ENCODE measurements at places on chromosomes 2 and 18.

DNA sequence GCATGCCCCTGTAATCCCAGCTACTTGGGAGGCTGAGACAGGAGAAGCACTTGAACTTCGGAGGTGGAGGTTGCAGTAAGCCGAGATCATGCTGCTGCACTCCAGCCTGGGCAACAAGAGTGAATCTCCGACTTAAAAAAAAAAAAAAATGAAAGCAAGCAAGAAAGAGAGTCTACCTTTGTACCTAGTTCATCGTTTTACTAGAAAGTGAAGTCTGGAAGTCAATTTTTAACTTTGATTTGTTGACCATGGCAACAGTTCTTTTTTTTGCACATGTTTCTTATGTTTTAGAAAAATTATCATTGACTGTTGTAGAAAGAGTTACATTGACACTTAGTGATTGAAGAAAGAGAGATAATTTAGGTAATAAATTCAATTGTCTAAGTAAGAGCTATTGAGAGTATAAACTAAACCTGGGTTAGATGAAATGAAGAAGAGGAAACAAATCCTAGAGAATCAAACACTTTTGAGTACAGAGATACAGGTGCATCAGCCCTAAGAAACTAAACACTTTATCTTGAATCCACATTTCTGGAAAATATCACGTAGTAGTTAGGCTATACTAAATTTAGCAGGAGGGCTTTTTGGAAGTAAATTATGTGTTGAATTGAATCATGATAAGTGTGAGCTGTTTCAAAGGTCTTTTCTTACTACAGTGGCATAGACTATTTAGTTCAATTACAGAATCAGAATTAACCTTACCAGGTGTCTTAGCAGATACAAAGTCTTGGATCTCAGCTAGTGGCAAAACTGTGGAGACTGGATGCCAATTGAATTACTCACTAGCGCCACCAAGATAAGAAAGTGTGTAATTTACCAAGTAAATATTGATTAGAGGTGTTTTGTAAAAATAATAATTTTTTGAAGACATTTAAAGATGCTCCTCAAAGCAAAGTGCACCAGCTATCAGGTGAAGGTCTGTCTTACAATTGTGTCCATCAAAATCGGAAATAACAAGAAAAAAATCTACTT lies 303.4 kb upstream of the NRXN1 start:
- no peak for DNase-seq

- peak; percentile 61 for DNase-seq
Observed at GRCh38 chr2:85485815-85486214, 53.2 kb upstream of the MAT2A start.

GRCh38 chr2:181052523-181052891 lies 72.1 kb downstream of the UBE2E3 start:
- no peak for DNase-seq

DNA sequence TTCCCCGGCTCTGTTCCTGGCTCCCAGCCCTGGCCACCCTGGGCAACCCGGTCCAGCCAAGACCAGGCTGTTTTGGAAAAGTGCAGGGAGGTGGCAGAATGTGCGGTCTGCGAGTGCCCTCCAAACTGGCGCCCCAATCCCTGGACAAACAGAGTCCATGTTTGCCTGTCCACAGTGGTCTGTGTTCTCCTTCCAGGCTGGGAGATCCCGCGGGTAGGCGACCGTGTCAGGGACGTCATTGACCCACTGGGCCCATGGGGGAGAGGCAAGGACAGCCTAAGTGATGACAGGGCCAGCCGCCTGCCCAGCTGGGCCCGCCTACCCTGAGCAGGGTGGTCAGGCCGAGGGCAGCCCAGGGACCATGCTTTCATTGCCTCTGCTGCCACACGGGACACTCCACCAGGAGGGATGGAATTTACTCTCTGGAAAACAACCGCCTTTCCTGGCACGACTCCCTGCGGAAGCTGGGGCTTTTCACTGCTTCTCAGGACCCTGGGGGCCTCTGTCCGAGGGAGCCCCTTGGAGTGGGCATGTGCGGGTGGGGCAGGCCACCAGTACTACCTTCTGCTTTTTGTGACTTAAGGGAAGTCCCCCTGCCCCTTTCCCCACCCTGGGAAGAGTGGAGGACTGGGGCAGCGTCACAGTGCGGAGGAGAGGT lies 20.1 kb downstream of the CYP26B1 start:
- no peak for DNase-seq

GRCh38 chr2:236985761-236986339 lies 99.8 kb upstream of the COPS8 start:
- no peak for DNase-seq

DNA sequence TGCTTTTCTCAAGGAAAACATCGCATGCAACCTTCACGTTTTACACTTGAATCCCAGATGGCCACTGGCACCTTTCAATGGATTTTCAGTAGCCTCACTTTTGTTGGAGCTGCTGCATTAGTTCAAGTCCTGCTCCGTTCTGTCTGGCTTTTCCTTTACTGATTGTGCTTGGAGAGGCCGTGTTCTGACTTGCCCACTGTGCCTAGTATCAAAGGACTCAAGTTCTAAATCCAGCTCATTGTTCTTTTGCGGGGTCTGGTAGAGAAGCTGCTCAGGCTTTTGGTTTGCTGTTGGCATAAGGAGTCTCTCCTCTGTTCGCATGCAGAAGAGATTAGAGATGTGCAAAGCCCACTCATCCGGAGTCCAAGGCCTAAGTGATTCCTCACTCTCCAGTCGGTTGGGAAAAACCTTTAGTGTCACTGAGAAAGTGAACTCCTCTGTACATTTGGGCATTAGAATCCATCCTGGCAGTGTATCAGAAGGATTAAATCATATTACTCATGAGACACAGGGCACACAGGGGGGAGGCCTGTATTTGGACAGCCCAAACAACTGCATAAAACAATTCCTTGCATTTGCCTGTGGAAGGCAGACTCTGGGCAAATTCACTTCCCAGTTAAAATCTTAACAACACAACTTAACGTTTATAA lies 69.7 kb downstream of the NCK2 start:
- no peak for DNase-seq

DNA sequence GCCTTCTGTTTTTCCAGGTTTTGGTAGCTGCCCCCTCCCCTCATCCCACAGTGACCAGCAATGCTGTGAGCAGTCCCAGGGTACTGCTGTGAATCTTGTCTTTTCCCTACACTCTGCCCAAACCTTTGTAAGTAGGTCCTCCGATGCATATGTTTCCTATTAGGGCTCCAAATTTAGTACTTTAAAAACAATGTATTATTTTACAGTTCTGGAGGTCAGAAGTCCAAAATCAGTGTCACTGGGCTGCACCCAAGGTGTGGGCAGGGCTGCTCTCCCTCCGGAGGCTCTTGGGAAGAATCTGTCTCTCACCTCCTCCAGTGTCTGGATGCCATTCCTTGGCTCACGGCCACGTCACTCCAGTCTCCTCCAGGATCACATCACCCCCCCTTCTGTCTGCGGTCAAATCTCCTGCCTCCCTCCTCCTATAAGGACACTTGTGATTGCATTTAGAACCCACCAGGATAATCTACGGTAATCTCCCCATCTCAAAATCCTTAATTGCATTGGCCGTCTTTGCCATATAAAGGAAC lies 208.5 kb downstream of the SH3BP4 start:
- no peak for DNase-seq

- peak; percentile 39 for DNase-seq
Observed at GRCh38 chr2:240135706-240136012, 446 bp downstream of the COPS9 start.

- DNase-seq, result peak; percentile 76
Observed at GRCh38 chr2:238644095-238645081, 203.5 kb upstream of the TWIST2 start.

DNA sequence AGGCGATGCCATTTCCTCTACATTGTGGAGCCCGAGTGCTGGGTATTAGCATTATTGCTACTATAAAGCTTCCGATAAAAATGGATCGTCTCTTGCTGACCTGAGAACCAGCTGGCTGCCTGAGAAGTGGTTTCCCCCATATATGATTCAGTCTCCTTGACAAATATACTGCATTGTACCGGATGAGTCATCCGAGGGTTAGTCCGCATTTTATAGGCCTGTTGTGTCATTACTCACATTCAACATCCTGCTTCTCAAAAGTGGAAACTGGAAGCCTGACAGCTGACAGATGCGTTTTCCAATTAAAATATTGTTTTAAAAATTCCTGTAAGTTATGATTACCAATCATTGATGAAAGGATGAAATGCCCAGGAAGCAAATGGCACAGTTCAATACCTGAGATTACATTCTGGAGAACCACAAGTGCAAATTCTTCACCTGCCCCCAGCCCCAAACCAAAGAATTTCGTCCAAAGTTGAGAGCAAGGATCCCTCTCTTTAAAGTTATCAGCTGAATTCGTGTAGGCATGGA lies 65.7 kb downstream of the SPRED2 start:
- DNase-seq, result peak; percentile 77

DNA sequence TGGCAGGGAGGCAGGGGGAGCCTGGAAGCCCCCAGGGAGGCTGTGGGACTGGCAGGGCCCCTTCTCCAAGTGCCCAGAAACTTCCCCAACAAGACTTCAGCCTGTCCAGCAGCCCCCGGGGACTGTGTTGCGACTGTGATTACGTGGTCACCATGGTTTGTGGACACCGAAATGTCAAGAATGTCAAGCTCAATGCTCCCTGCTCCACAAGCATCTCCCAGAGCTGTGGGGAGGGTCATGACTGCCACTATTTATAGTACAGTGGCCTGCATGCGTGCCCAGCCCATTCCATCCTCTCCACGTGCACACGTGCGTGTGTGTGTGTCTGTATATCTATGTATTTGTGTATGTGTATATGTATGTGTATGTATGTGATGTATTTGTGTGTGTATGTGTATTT lies 93.8 kb upstream of the MBOAT2 start:
- DNase-seq, result no peak

- DNase-seq, result peak; percentile 73
Observed at GRCh38 chr2:158457826-158458616, 1.3 kb downstream of the PKP4 start.

DNA sequence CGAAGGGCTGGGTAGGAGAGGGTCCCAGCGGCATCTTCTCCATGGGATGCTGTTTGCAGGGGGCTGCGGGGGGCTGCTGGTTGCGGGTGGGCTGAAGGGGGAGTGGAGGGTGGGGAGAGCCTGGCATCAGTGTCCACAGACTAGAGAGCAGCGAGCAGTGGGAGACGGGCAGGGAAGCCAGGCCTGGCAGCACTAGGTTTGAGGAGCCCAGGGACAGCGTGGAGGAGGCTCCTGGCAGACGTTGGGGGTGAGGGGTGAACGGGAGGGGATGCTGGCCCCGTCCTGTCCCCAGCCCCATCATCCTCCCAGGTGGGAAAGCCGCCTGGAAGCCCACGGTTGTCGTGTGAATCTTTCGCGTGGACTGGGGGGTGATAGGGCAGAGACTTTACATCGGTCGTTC lies 48.2 kb upstream of the TFCP2L1 start:
- DNase-seq, result no peak

GRCh38 chr2:164747783-164748433 lies 93.7 kb downstream of the COBLL1 start:
- no peak for DNase-seq
